ENCODE measurements at places on chromosomes 2 and 18.

GRCh38 chr2:86221066-86221684 is 21.9 kb downstream of the MRPL35 start:
- DNase-seq = peak; percentile 55

GRCh38 chr2:84723831-84724230 is 157.1 kb downstream of the TRABD2A start:
- DNase-seq = no peak

DNA sequence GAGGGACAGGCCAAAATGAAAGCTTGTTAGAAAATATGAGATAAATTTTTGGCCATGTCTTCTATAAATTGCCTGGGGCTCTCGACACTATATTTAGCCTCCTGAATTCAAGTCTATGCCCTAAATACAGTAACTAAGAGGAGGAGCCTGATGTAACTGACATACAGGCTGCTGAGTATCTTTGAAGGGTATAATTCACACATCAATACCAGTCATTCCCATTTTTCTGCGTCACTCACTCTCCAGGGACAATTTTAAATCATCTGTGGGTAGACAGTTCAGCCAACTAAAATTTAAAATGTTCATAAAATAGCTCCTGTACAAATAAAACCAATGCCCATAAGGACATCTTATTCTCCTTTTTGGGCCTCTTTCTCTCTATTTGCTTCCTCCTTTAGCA is 105.9 kb downstream of the AP1S3 start:
- DNase-seq = no peak

DNA sequence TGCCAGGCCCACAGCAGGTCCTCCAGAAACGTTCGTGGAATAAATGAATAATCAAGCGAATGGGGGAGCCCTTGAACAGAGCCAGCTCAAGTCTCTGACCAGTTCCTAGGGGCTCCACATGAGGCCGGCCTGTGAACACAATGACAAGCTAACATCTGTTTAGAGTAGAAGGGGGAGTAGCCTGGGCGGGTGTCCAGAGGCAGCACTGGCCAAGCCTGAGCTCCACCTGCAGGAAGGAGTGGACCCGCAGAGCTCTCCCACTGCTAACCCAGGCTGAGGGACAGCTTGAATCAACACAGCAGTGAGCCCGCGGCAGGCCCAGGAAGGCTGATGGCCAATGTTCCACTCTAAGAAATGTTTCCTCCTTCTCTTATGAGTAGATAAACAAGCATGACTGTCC is 234.8 kb upstream of the RAB6C start:
- DNase-seq = no peak

DNA sequence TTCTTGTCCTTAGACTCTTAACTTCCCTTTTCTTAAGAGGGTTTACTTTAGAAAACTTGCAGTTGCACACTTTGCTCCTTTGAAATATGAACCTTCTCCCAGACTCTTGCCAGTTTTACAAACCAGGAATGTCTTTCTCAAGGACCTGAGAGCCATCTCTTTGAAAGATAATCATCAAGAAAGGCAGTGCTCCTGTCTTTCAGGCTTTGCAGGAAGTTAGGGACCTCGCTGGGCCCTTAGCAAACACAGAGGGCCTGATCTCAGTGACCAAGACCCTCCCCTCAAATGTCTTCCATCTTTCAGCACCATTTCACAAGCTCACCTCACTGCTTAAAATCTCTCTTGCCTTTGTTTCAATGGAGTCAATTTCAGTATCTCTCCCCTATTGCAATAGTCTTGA is 32.0 kb upstream of the NYAP2 start:
- no peak for DNase-seq

GRCh38 chr2:233982421-233983121 is 65.4 kb downstream of the TRPM8 start:
- DNase-seq = peak; percentile 47

- DNase-seq = no peak
These were observed 27.6 kb downstream of the CENPO start for GRCh38 chr2:24820598-24821432.

- no peak for DNase-seq
These were observed 118.8 kb downstream of the SH3RF3 start for GRCh38 chr2:109247812-109248211.

GRCh38 chr2:5740817-5741216 is 48.6 kb downstream of the SOX11 start:
- DNase-seq = no peak

DNA sequence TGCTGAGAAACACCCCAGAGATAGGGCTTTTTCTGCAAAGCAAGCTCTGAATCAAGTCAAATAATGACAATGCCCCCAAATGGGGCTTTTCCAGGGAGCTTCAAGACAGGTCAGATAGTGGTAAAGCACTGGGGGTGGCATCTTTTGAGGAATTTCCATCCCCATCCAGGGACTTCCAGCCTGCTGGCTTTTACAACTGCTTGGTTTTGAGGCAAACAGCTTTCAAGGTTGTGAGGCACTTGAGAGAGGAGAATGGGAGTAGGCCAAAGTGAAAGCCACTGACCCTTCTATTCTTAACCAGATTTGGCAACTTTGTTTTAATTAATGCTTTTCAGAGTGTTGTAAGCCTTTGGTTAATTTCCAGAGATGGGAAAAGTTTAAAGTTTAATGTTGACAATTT is 762.0 kb upstream of the POU3F3 start:
- no peak for DNase-seq

DNA sequence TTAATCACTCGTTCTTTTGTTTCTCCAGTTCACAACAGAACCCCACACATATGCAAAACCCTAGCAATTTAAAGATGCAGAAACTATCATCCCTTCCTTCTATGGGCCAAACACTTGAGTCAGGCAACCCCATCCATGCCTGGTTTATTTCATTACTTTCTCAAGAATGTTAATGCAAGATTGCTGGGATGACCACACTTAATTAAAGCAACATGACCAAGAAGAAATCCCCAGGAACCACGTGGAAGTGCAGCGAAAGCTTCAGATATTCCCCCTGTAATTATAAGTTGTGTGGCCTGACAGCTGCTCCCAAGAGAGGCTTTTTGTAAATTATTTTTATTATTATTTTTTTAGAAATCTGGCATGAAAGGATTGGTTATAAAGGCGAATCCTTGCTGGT is 246.2 kb upstream of the ID2 start:
- DNase-seq = peak; percentile 9

GRCh38 chr2:58057707-58058530 is 11.3 kb downstream of the VRK2 start:
- DNase-seq = no peak

- no peak for DNase-seq
These were observed 41.6 kb downstream of the HS6ST1 start for GRCh38 chr2:128276878-128277675.

DNA sequence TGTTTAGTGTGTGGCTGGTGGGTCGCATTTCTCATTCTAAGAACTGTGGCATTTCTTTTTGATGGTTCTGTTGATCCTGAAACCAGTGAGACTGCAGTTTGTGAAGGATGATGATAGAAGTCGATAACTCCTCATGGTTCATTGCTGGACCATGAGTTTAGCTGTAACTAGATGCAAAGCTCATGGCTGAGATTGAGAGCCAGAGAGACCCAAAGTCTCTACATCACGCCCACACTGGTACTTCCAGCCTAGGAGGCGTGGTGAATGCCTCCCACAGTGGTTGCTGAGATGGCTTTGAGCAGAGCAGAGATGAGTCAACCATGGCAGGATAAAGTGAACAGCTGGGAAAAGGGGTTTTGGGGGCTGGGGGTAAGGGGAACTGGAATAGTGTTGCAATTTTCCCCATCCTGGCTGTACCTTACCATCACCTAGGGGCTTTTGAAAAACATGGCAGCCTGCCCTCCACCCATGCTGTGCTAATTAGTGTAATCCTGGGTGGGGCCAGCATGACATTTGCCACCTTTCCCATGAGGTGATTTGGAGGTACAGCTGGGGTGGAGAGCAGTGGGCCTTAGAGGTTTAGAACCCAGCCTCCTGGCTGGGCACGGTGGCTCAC is 24.1 kb downstream of the INPP4A start:
- DNase-seq = no peak

GRCh38 chr18:32091325-32091723 is 350 bp upstream of the RNF138 start:
- DNase-seq = no peak

DNA sequence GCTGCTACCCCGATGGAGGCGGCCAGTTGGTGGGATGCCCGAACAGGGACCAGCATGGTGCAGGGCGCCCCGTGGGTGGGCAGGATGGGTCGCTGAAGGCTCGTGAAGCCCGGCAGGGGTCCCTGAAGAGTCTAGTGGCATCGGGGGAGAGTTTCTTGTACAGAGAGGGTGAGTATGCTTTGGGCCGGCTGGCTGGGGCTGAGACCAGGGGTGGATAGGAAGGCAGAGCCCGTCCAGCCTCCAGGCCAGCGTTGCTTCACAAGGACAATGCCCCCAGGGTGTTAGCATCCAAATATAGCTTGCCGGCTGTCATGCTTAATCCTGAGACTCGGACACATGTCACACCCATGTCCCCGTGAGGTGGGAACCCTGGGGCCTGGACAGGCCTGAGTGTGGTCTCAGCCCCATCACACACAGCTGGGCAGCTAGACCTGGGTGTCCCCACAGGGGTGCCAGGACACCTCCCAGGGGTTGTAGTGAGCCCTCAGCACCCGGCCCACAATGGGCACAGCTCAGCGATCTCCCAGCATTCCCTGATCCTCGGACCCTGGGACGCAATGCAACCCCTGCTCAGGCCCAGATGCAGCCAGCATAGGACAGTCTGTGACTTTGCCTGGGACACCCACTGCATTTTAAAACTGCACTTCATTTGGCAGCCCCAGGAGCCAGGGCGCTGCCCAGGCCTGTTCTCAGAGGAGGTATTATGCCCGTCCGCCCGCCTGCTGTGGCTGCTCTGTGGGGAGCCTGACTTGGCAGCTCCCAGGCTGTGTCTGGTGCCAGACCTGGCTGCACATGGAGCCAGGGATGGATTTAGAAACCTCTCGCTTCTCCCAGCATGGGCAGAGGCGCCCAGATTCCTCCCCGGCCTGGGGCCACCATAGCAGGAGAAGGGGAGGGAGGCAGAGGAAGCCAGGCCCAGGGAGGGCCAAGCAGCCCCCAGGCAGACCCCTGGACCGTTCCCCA is 36.4 kb downstream of the RAMP1 start:
- DNase-seq = no peak

DNA sequence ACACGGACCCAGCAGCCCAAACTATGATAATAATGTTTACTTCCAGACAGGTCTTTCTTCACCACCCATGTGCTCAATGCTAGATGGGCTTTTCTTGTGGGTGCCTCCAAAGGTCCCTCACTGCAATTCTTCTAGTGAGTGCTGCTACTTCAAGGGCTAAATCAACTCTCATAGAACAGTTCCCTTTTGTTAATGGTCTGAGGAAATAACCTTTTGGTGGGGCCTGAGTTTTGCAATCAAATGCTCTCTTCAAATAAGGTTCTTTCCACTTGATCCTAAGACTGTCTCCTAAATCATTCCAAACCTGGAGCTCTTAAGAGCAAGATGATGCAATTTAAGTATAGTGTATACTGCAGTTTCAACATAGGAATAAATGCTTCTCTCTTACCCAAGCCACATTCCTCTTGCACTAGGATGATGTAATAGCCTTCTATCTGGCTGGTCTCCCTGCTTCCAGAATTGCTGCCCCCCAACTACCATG is 6.0 kb downstream of the NEMP2 start:
- DNase-seq = peak; percentile 68
